Fibroblast of the aortic adventitia (primary cell): ENCODE measurements at places on chromosomes 7 and 10. TPM values are rescaled to one million over a fixed set of nuclear protein-coding genes. Genes with fewer than 3 reads are reported as not detected.

- no peak for DNase-seq
Observed at GRCh38 chr7:51299391-51300133, 17.0 kb downstream of the COBL start.

DNA sequence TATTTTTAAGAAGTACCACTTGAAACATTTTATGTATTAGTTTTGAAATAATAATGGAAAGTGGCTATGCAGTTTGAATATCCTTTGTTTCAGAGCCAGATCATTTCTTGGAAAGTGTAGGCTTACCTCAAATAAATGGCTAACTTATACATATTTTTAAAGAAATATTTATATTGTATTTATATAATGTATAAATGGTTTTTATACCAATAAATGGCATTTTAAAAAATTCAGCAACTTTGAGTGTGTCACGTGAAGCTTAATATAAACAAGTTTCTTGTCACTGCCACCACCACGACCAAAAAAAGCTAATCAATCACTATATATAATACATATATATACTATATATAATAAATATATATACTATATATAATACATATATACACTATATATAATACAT lies 4.8 kb downstream of the IL6 start:
- DNase-seq: peak; percentile 49

ZNF804B gene
- total RNA-seq: not detected in 2 replicates

NUTM2A gene
- 0.33 TPM in 1 of 2 replicates, not detected in the other for total RNA-seq

GRCh38 chr7:131500357-131500756 lies 56.1 kb downstream of the PODXL start:
- no peak for DNase-seq

ACTA2 gene
- 73.5 and 241 TPM in 2 replicates for total RNA-seq

IGF2BP3 gene
- 2.9 and 116 TPM in 2 replicates for total RNA-seq

GRCh38 chr10:14312014-14312413 lies 18.7 kb downstream of the FRMD4A start:
- no peak for DNase-seq

STYXL1 gene
- 22.2 and 33.2 TPM in 2 replicates for total RNA-seq

- DNase-seq: peak; percentile 91
Observed at GRCh38 chr7:46257761-46258448, 336.8 kb upstream of the IGFBP3 start.

DNA sequence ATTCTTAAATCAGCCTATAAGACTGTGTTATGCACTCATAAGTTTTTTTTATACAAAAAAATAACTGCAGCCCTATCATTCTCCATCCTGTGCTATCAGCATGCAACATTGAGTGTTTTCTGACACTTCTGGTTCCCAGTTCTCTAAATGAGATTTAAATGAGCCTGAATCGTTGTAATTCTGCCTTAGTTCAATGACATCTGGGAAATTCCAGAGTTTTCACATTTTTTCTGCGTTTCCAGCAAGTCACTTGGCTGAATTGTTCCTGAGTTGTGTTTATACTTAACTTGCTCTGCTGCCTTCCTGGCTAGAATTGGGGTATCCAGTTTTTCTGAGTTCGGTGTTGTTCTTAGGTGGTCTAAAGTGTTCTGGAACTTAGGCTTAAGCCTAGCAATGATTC lies 636.1 kb upstream of the FZD8 start:
- peak; percentile 37 for DNase-seq

- DNase-seq: no peak
Observed at GRCh38 chr7:34191771-34192479, 286.6 kb downstream of the BMPER start.
